Small intestine (tissue), 16 donors: ENCODE measurements at places on chromosomes 13 and 19.
A peak's percentile ranks its signal among the peaks of the same experiment; 100 is the strongest.

DNA sequence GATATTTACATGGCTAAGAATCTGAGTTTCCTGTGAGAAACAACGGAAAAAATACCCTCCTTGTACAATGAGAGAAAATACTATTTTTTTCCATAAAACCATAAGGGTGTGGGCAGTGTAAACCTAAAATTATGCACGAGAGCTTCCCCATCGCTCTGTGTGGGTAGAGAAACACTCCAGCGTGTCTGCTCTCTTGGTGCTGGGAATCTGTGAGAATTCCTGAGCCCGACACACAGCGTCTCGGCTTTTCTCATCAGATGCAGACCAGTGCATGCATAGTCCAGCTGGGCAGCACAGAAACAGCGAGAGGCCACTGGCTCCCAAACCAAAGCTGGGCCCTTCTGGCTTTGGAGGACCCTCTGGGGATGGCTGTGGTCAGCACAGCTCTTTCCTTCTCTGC is 12.0 kb downstream of the PLPP2 start:
- no peak for DNase-seq

DNA sequence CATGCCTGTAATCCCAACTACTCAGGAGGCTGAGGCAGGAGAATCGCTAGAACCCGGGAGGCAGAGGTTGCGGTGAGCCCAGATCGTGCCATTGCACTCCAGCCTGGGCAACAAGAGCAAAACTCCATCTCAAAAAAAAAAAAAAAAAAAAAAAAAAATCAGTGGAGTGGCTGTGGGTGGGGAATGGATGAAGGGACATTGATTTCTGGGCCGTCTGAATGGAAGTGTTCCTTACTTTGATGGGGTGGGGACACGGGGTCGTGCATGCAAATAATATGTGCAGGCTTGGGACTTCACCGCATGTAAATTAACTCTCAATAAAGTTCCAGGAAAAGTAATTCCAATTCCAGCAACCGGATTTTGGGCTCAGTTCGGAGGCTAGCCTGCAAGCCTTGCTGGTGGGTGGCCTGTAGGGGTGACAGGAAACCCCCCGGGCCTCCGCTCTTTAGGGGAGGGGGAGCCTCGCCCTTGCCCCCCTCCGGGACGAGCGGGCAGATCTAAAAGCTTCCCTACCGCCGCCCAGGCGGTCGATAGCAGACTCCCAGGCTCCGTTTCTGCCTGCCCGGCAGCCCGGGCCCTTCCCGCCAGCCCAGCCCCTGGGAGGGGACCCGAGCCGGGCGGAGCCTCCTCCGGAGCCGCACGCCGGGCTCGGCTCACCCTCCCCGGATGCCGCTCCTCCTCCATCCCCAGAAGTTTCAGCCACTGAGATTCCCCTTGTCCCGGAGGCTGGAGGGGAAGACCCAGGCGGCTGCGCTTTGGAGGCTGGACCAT is 48.0 kb upstream of the ADGRE5 start:
- peak; percentile 48 for DNase-seq

DNA sequence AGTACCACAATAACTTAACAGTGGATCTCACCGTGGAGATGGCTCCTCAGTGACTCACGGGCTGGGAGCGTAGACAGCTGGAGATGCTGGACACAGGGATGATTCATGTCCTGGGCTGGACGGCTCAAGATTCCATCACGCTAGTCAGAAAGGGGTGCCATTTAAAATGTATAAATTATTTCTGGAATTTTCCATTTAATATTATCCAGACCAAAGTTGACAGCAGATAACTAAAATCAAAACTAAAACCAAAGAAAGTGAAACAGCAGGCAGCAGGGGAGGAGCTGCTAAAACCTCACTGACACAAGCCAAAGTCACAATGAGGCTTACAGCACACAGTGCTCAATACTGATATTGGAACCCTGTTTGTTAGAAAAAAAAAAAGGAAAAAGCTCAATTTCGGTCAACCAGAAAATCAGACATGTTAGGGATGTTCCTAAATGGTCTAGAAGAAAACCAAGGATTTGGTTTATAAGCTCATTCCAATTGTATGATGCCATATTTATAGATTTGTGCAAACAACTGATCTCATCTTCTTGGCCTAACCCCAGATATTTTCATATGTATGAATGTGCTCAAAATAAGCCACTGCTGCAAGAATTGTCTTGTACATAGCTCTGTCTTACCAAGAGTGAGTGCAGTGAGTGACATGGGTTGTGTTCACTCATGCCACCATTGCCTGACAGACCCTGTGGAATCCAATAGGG is 111.8 kb downstream of the SACS start:
- DNase-seq, result no peak

GRCh38 chr13:95246292-95247082 is 54.8 kb downstream of the ABCC4 start:
- DNase-seq, result no peak

DNA sequence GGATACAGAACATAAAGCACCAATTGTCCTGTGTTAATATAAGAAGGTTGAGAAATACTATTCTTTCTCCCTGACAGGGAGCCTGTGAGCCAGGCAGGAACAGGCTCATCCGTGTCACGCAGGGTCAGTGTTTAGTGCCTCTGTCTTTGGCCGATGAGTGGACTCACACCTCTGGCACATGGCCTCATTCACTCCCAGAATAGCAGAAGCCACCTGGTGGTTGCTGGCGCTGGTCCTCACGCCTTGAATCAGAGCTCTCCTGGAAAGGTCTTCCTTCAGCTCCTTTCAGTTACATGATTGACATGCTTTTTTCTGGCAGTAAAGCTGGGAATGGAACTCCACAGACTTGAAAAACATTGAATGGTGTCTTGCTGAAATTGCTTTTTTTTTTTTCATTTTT is 28.1 kb upstream of the SIAH3 start:
- peak; percentile 14 for DNase-seq

DNA sequence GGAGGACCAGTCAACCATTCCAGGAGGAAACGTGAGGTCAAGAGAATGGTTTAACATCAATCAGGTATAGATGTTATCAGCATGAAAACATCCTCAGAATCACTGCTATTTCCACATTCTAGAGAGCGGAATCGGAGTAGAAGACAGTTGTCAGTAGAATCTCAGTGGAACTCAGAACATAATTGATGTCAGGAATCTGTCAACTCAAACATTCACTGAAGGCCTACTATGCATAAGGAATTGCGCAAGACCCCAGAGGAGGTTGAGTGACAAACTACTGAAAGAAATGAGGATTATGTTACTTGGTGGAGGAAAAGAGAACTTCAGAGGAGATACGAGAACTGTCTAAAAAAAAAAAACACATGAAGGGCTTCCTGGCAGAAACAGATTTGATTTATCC is 97.8 kb downstream of the LHFPL6 start:
- no peak for DNase-seq

GRCh38 chr13:36891752-36892151 is 28.3 kb downstream of the SMAD9 start:
- DNase-seq, result no peak

- no peak for DNase-seq
These were observed 1.1 kb upstream of the CALR start for GRCh38 chr19:12937093-12937926.

DNA sequence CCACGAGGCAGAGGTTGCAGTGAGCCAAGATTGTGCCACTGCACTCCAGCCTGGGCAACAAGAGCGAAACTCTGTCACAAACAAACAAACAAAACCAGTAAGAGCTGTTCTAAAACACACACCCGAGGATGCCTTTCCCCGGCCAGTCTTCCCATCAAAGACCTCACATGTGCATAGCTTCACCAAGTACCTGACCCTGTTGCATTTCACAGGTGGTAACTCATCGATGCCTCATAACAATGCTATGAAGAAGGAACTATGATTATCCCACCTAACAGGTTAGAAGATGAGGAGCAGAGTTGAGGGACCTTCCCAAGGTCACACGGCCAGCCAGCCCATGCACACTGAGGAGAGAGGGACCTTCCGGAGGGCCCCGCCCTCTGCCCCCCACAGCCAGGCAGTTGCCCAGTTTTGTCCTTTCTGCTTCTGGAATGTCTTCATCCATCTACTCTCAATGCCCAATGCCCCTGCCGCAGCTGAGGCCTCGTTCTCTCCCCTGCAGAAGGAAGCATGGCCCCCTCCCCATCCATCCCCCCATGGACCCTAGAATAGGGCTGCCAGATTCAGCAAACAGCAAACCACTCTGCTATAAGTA is 16.8 kb upstream of the LENG8 start:
- DNase-seq, result no peak

- DNase-seq, result no peak
These were observed 6.0 kb upstream of the KXD1 start for GRCh38 chr19:18551631-18552030.

- DNase-seq, result peak; percentile 67
These were observed 5.3 kb downstream of the FXYD3 start for GRCh38 chr19:35120898-35121297.

DNA sequence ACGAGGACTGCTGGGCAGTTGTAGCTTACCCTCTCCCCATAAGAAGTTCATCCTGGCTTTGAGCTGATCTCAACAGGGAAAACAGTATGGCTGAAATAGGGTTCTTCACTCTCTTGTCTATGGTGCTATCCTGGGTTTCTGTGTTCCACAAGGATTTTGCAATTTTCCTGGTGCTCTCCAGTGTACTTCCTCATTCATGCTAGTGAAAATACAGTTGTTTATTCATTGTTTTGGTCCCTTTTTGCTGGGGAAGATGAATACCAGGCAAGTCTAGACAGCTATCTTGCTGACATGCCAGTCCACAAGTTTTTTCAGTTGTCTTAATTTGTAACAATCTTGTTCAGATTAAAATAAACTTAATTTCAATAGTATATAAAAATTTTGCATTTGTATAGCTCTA is 306.5 kb downstream of the DLEU7 start:
- DNase-seq, result no peak

GRCh38 chr13:63578796-63579195 is 2163.1 kb upstream of the PCDH20 start:
- DNase-seq, result no peak

GRCh38 chr13:29920025-29920643 is 69.7 kb upstream of the UBL3 start:
- peak; percentile 78 for DNase-seq

DNA sequence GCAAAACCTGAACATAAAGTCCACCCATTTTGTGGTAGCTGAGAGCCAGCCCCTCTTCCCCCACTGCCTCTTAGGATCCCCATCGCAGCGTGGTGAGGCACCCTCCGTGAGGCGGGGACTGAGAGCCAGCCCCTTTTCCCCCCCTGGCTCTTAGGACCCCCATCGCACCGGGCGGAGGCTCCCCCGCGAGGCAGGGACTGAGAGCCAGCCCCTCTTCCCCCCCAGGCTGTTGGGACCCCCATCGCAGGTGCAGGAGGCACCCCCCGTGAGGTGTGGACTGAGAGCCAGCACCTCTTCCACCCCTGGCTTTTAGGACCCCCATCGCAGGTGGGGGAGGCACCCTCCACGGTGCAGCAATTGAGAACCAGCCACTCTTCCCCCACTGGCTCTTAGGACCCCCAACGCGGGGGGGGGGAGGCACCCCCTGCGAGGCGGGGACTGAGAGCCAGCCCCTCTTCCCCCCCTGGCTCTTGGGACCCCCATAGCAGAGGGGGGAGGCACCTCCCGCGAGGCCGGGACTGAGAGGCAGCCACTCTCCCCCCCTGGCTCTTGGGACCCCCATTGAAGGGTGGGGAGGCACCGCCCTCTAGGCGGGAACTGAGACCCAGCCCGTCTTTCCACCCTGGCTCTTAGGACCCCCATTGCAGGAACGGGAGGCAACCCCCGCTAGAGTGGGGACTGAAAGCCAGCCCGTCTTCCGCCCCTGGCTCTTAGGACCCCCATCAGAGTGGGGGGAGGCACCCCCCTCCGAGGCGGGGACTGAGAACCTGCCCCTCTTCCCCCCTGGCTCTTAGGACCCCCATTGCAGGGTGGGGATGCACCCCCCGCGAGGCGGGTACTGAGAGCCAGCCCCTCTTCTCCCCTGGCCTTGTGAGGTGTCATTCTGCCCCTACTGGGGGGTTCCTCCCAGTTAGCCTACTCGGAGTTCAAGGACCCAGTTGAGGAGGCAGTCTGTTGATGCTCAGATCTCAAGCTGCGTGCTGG is 366.4 kb upstream of the SPRY2 start:
- DNase-seq, result no peak

DNA sequence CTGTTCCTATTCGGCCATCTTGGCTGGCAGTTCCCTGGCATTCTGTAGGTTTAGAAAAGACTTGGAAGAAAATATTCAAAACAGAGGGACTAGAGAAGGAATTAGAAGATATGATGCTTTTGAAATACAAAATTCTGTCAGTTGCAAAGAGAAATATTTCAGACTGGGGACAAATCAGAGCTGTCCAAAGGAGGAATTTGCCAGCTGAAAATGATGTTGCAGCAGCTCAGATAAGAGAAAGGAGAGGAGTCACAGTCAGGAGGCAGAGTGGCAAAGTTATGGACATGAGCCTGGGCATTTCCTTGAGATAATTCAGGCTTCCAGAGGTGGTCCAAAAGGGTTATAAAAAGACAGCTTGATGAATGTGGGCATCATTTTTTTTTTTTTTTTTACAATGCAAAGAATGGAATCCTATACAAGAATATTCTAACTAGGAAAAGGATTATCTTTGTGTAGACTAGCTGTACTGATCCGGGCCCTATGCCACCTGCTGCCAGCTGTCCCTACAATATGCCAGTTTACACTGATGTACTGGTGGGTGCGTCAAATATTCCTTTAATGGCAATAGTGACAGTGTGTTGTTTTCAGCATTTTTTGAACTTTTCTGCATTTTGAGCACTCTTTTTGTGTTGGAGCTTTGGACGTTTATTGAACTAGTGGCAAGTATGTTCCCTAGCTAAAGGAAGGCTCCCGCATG is 31.8 kb upstream of the CBY2 start:
- no peak for DNase-seq

GRCh38 chr13:99693852-99694611 is 192.8 kb downstream of the TM9SF2 start:
- DNase-seq, result no peak

- DNase-seq, result no peak
These were observed 13.4 kb upstream of the ERFL start for GRCh38 chr19:41941410-41942202.

DNA sequence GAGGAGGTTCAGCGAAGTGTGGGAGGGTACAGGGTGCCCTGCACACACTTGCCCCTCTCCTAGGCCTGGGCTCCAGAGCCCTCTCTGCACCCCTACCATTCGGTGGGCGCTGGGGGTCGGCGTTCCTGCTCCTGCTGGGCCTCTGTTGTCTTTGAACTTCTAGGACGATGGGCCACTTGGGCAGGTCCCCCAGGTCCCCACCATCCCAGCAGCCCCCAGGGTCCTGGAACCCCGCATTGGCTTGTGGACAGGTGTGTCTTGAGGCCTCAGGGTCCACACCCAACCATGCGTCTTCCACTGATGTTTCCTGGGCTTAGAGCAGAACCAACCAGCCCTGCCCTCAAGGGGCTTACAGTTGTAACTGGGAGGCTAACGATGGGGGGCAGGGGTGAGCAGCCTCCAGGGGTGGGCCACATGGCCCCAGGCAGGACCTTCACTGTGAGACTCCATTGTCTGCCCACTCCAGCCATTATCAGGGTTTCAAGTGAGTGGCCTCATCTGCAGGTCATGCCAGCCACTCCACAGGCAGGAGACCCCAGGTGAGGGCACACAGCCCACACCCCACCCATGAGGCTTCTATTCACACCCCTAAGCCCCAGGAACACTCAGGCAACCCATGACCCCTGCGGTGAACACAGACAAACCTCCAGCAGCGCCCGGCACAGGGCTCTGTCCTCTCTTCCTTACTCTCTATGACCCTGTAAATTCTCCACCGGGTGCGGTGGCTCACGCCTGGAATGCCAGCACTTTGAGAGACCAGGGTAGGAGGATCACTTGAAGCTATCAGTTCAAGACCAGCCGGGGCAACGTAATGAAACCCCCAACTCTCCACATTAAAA is 2.0 kb upstream of the KLF16 start:
- DNase-seq, result no peak
